ENCODE measurements at places on chromosomes 2 and 18.

GRCh38 chr2:155298001-155298400, 599.5 kb downstream of the KCNJ3 start:
- DNase-seq, result no peak

DNA sequence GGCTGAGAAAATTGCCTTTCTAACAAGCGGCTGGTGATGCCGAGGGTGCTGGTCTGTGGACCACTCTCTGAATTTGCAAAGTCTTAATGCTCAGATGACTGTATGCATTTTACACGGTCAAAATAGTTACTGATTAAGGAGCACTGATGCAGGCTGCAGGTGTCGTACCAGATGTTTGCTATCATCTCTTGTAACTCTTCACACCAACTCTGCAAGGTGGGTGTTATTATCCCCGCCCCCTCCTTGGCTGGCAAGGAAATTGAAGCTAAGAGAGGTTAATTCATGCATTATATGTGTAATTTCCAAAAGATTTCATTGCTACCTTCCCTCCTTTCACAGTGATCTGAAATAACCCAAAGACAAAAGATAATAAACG, 13.0 kb upstream of the LBH start:
- DNase-seq, result no peak

- DNase-seq, result no peak
Measured at GRCh38 chr2:101809698-101810097, 112.2 kb downstream of the MAP4K4 start.

- DNase-seq, result peak; percentile 85
Measured at GRCh38 chr2:169808221-169808620, 9.6 kb downstream of the SSB start.

DNA sequence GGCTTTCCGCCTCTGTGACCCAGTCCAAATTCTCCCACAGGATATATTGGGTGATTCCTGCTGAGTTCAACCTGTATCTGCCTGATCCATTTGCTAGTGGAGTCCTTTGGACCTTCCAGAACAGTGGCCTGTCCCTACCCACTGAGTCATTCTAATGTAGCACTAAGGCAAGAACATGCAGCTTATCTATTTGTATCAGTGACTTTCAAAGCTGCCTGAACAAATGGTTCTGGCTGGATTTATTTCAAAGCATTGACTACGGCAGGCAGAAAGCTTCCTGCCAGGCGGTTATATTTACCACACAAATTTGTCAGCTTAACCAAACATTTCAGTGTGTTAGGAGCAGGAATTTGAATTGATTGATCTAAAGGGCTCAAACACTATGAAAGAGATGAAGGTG, 613.4 kb downstream of the DCC start:
- no peak for DNase-seq

DNA sequence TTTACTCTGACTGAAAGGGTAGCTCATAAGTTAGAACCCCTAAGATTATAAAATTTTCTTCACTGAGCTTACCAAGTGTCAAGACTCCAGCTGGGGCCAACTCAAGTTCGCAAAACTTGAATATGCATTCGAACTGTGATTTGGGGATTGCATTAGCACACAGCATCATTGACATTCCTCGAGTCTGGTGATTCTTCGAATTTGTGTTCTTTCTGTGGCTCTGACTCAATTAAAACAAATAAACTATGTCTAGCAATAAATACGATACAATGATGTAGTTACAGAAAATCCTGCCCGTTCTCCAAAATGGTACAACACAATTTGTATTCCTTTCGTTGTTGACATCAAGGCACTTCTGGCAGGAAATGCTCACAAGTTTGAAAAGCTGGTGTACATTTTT, 11.1 kb downstream of the CCL20 start:
- peak; percentile 79 for DNase-seq

- peak; percentile 15 for DNase-seq
Measured at GRCh38 chr2:197498235-197498936, 1.3 kb downstream of the HSPD1 start.

GRCh38 chr2:148614322-148615049, 30.1 kb upstream of the EPC2 start:
- peak; percentile 69 for DNase-seq

GRCh38 chr18:23460285-23461273, 7.5 kb downstream of the RIOK3 start:
- no peak for DNase-seq

GRCh38 chr2:182824056-182824766, 42.2 kb downstream of the FRZB start:
- no peak for DNase-seq

- no peak for DNase-seq
Measured at GRCh38 chr2:109479804-109480203, 134.0 kb downstream of the SEPTIN10 start.

DNA sequence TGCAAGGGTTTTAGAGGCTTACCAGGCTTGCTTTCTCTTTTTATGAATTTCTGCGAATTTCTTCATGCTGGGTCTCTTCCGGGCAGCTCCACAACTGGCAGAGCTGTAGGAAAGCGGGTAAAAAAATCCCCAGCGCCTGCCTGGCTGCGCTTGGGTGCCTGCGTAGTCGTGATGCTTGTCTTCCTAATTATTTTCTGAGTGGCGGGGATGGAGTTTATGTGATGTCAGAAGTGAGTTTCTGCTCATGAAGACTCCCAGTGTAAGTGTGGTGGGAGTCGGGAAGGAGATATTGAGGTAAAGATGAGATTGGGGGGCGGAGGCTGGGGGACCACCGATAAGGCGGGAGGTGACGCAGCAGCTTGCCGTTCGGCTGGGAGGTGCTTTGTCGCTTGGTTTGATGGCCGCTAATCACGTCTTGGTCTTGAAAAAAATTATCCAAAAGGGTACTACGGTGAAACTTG, 229.8 kb downstream of the LDLRAD4 start:
- DNase-seq, result no peak

GRCh38 chr2:217972490-217972889, 30.3 kb downstream of the TNS1 start:
- no peak for DNase-seq

DNA sequence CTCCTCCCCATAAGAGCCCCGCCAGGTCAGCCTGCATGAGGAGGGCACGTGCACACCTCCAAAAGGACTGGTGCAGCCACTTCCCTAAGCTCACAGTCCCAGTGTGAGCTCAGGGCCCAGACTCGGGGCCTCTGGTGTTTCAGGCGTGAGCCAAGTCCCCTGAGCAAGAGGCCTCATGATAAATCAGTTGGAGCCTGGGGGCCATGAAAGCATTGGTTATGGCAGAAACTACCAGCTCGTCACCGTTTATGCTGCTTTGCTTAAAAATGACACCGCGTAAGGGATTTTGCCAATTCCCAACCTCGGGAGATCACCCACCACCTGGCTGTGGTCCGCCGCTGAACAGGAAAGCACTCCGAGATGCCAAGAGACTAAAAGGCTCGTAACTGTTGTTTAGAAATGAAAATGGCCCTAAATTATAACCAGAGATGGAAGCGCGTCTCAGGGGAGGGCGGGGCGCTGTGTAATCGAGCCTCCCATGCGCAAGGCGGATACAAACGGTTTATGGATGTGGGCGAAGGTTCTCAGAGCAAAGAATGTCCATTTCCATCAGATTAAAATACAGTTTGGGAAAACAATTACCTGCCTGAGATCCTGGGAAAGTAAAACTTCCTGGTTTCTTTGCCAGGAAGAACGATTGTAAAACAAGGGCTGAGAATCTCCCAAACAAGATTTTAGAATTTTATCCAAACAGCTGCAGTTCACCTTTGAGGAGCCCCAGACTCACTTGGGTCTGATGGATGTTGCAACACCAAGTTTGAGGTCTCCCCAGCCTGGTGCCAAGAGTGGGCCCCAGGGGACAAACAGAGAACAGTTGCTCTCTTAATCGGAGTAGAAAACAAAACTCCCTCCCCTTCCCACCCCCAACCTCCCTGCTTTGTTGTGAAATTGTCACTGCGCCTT, 141.4 kb downstream of the BCL2 start:
- DNase-seq, result no peak

- DNase-seq, result no peak
Measured at GRCh38 chr18:38444971-38445803, 879.6 kb upstream of the CELF4 start.

DNA sequence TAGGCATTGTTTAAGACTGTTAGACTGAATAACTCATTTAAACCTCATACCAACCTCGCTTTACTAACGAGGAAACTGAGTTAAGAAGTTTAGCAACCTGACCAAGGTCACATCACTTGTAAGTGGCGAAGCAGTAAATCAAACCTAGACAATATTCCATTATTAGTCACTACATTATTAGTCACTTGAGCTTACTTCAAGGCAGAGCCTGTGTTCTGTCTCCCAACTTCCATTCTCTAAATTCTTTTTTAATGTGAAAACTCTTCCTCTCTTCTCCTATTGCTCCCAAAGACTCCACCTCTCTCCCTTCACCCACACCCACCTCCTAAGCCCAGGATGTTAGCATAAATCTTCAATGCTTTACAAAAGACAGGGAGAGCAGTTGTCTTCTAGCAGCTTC, 156.5 kb downstream of the ARL6IP6 start:
- DNase-seq, result no peak

DNA sequence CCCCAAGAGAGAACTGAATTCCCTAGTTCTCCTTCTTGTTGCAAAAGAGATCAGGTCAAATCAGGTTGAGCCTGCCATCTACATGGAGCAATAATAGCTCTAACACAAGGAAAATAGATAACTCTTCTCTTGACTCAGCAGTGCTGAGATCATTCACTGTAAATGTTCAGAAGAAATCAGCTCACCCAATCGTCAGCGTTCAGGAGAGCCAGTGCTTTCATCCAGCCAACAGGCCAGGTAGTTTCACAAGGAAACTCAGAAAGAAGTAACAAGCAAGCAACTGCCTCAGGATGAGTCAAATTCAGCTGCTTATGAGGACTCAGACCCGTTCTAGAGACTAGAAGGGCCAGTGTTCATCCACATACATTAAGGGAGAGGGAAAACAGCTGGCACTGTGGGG, 5.9 kb downstream of the LMAN2L start:
- DNase-seq, result peak; percentile 10

GRCh38 chr18:23099621-23100020, 35.7 kb upstream of the CABLES1 start:
- DNase-seq, result no peak

- DNase-seq, result no peak
Measured at GRCh38 chr2:171327043-171327496, 106.7 kb downstream of the METTL8 start.

DNA sequence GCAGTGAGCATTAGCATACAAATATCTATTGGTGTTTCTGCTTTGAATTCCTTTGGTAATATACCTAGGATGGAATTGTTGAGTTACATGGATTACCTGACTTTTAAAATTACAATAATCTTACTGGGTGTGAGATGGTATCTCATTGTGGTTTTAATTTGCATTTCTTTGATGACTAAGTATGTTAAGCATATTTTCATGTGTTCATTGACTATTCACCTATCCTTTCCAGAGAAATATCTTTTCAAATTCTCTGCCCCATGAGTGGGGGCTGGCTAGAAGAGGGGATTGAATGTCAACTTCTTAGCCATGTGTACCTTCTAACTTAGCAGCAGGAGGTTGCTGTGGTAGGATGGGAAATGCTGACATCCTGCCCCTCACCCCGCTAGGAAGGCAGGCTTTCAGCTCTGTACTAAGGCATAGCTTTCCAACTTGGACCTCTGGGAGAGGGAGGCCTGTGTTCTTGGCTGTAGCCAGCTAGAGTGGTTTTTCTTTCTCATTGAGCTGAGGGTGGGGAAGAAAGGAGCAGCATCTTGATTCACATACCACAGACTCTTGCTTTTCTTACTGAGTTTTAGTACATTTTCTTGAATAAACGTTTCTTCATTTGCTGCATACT, 63.3 kb upstream of the TTC27 start:
- DNase-seq, result no peak

DNA sequence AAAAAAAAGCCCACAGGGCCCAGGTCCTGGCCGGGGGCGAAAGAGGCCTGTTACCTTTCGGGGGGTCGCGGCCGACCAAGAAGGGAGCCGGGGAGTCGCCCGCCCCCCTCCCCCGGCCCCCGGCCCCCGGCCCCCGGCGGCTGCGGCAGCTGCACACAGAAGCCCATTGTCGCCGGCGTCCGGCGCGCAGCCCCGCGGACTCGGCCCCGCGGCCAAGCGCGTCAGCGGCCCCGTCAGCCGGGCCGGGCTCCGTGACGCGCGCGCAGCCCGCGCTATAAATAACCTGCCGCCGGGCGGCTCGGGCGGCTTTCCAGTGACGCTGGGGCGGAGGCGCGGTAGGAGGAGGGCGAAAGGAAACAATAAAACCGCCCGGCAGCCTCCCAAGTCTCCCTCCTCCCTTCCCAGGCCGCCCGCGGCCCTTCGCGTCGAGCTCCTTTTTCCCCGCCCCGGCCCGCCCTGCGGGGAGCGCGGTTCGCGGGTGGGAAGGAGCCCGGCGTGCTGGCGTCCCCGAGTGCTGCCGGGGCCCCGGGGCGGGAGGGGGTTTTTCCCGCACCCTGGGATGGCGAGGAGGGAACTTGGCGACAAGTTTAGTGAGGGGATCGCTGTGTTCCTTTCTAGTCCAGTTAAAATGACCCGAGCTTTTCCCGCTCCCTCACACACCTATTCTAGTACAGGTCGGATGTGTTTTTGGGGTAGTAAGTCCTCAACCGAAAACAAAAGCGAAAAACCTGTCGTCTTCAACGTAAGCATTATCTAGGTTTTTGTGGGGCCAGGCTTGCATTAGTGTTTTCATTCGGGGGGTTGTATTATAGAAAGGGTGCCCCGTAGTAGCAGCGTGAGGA, 10.0 kb upstream of the NR4A2 start:
- DNase-seq, result peak; percentile 93

- no peak for DNase-seq
Measured at GRCh38 chr2:44953499-44953883, 12.0 kb downstream of the SIX3 start.

DNA sequence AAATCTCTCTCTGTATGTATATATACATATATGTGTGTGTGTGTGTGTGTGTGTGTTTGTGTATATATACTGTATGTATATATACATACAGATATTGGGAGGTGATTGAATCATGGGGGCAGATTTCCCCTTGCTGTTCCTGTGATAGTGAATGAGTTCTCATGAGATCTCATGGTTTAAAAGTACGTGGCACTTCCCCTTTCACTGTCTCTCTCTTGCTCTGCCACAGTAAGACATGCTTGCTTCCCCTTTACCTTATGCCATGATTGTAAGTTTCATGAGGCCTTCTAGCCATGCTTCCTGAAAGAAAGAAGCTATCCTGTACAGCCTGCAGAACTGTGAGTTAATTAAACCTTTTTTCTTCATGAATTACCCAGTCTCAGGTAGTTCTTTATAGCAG, 18.8 kb upstream of the CCDC195 start:
- no peak for DNase-seq

DNA sequence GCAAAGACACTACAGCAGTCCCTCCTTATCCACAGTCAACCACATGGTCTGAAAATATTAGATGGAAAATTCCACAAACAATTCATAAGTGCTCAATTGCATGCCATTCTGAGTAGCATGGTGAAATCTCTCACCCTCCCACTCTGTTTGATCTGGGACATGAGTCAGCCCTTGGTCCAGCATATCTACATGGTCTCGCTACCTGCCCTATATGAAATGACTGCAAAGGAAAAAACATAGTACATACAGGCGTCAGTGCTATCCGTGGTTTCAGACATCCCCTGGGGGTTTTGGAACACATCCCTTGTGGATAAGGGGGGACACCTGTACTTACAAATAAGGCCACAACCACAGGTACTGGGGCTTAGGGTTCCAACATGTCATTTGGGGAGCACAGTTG, 73.7 kb downstream of the CABLES1 start:
- peak; percentile 74 for DNase-seq

- no peak for DNase-seq
Measured at GRCh38 chr2:84799772-84800171, 81.1 kb downstream of the TRABD2A start.

GRCh38 chr18:13482618-13482945, 243.8 kb downstream of the FAM210A start:
- DNase-seq, result no peak

Data from iris pigment epithelial cell (primary cell).